ENCODE measurements at places on chromosomes 11 and 22. TPM values are rescaled to one million over a fixed set of nuclear protein-coding genes. Genes with fewer than 3 reads are reported as not detected.
A peak's percentile ranks its signal among the peaks of the same experiment; 100 is the strongest.

Gene MS4A4E
- total RNA-seq: not detected

Gene NCAM1
- 4.2 TPM for total RNA-seq

Gene BAIAP2L2
- 0.25 TPM for total RNA-seq

Gene BBOX1
- total RNA-seq: not detected

Gene RAG1
- total RNA-seq: 1.0 TPM

Gene CSF2RB
- 2.8 TPM for total RNA-seq

Gene CALCB
- not detected for total RNA-seq

Gene CFAP300
- total RNA-seq: not detected

Gene FEN1
- total RNA-seq: 30.8 TPM

Gene PRG3
- not detected for total RNA-seq

Gene RFPL2
- total RNA-seq: not detected

Gene SMDT1
- total RNA-seq: 11.5 TPM

Gene GPR83
- total RNA-seq: under 0.01 TPM

Gene GGT5
- total RNA-seq: 8.5 TPM

DNA sequence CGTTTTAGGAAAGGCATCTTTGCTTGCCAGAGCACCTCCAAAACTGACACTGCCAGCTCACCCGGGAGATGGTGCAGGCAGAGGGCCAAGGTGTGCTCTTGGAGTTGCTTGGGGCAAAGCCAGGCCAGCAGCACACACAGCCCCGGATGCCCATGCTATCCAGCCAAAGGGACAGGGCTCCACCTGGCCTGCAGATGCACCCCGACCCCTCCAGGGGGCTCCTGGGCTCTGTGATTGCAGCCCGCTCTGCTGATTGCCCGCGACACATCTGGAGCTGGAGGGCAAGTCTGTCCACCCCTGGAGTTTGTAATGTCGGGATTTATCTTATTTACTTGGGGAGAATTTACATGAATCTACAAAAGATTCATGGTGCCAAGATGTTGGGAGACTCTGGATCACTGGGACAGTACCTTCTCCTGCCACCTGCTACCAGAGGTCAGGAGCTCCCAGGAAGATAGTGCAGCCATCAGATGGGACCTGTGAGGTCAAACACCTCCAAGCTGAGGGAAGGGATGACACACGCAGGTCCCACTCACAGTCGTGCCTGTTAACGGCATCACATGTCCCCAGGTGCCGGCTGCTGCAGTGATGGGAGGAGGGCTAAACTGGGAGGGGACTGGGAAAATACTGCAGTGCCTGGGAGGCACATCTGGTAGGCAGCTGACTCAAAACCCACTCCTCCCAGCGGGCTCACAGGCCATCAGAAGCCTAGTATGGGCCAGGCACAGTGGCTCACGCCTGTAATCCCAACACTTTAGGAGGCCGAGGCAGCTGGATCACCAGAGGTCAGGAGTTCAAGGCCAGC, 17.2 kb downstream of the CBX7 start:
- DNase-seq: peak; percentile 59

GRCh38 chr22:27238935-27239510, 562.5 kb downstream of the MN1 start:
- DNase-seq: peak; percentile 10

GRCh38 chr22:45968003-45968650, 8.8 kb downstream of the WNT7B start:
- no peak for DNase-seq

DNA sequence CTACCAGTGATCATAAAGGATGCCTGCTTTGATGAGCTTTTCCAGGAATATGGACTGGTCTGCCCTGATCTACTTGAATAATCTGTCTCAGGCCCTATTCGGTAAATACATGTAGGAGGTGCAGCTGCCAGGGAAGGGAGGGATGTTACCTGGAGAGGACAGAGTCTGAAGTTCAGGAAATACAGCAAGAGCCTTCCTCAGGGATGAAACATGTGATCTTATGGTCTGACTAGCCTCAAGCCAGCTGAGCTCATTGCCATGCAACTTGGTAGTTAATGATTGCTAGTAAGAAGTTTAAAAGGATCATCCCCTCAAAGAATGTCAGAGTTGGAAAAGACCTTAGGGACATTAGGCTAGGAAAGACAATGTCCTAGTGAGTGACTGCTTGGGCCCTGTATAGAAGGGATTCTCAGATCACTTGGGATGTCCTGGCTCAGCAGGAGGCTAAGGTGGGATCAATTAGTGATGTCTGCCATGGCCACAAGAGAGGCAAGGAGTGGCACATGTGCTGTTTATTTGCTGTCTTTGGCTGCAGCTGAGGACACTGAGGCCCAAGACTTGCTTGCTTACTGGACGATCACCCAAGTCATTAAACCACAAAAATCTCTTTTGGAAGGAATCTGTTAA, 18.5 kb downstream of the PTPRJ start:
- no peak for DNase-seq

DNA sequence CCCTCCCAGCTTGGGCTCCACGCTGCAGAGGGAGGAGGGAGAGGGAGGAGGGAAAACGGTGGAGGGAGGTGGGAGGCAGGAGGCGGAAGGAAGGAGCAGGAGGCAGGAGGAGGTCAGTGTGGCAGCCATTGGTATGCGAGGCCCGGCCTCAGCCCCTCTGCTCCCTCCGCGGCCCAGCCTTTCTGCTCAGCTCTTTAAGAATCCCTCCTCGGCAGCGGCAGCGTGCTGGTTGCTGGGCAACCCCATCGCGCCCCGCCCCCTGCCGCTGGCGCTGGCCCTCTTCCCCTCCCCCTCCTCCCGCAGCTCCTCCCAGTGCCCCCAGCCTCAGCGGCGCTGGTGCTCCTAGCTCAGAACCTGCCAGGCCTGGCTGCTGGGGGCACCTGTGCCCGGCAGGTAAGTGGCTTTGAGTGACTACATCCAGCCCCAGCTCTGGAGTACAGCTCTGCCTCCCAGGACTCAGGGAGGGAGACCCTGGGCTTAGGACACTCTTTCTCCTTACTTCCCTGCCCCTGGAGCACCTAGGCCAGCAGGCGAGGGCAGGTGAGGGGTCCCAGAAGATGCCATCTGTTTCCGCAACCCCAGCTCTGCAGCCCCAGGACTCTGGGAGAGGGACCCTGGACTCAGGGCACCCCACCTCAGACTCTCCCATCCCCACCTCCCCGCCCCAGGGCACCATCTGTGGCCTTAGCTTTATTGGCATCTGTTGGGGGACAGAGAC, 7.2 kb upstream of the FLRT1 start:
- DNase-seq: no peak

DNA sequence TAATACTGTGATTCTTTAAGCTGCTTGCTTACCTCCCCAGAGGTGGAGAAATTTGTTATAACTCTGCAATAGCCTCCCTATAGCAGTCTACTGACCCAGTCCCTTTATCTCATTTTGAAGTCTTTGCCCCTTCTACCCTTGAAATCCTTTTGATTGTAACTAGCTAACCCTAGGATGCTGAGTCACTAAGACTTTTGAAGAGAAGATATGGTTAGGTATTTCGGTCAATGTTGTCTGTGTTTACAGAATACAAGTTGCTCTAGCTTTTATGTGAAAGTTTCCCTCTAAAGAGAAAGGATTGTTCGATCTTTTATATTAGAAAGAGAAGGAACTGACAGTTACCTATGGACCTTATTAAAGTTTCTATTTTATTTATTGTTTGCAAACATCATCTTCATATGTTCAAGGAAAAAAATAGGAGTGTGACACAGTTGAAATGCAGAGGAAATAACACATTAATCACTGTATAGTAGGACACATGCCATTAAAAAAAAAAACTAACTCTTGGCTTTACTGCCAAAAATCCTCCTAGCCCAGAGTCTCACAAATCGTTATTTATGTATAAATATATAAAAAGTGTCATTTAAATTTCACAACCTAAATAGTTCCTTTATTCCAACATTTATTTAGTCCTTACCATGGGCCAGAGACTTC, 3.1 kb downstream of the HYLS1 start:
- DNase-seq: peak; percentile 31

DNA sequence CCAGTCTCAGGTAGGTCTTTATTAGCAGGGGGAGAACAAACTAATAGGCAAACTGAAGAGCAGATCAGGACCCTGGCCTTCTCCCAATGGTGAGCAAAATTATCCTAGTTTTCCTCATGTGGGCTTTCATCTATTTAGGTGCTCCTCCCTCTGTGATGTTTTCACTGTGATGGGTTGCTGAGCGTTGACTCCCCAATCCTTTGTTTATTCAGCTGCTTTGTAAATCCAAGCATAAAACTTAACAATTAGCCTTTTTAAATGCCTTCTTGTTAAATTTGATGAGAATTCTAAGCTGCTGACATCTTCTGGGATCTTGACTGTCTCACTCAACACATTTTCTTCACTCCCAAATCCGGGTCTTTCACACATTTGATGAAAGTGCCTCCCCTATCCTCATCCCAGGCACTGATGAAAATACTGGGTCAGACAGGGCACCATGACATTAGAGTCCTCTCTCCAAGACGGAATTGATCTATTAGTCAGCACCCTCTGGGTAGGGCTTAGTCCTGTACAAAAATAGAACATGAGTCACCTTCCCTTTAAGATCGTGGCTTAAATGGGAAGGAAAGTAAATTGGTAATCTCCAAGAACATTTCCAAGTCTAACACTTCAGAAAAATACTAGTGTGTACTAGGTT, 199.3 kb upstream of the ISX start:
- no peak for DNase-seq

DNA sequence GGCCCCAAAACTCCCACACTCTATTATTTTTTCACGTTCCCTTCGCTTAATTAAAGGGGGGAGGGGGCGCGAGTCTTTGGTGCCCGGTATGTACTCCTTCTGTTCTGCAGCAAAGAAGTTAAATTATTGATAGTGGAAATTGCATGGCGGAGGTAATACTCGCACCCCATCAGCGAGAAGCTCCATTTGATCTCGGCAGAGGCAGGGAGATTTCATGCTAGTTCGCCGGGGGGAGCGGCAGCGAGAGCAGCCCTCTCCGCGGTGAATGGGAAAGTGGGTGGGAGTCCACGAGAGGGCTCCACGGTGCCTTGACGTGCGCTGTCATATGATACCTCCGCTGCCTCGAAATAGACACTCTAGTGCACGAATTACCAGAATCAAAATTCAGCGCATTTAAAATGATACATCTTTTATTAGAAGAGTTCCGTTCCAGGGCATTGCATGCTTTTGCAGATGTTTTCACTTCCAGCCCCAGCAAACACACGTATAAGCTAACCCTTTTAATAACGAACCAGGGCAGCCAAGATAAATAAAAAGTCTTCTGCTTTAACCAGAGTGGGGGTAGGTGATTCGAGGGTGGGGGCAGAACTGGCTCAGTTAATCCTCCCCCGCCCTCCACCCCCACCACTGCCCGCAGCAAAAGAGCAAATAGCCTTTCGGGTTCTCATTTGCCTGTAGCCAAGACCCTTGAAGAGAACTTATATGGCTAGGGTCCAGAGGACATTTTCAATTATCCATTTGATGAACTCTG, 1.3 kb upstream of the BDNF start:
- DNase-seq: peak; percentile 51

- DNase-seq: no peak
Measured at GRCh38 chr22:40547729-40548143, 88.8 kb downstream of the MRTFA start.

DNA sequence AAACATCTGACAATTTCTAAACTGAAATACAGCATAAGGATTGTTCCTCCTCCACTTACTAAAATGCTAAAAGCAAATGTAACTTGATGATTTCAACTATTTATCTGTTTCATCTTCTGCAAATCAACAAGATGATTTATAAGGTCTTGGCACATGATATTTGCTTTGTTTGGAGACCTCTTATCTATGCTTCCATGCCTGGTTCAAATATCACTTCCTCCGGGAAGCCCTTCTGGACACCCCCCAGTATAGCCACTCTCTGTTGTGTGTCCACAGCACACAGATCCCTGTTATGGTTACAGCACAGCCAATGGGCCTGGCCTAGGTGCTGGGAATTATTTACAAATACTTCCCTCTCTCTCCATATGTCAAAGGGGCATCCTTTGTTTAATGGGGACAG, 114.8 kb downstream of the C11orf58 start:
- peak; percentile 76 for DNase-seq

GRCh38 chr11:108286370-108286769, 63.5 kb downstream of the ATM start:
- DNase-seq: no peak

- DNase-seq: no peak
Measured at GRCh38 chr22:40764763-40765441, 54.2 kb downstream of the SLC25A17 start.

GRCh38 chr11:36463781-36464180, 46.3 kb downstream of the TRAF6 start:
- DNase-seq: no peak

GRCh38 chr11:61484541-61484940, 24.0 kb upstream of the LRRC10B start:
- DNase-seq: no peak
